ENCODE measurements at places on chromosomes 2 and 18.

- no peak for DNase-seq
These were observed 8.1 kb upstream of the ITPRIPL1 start for GRCh38 chr2:96316999-96317398.

- no peak for DNase-seq
These were observed 501.8 kb upstream of the PKDCC start for GRCh38 chr2:41546031-41546430.

DNA sequence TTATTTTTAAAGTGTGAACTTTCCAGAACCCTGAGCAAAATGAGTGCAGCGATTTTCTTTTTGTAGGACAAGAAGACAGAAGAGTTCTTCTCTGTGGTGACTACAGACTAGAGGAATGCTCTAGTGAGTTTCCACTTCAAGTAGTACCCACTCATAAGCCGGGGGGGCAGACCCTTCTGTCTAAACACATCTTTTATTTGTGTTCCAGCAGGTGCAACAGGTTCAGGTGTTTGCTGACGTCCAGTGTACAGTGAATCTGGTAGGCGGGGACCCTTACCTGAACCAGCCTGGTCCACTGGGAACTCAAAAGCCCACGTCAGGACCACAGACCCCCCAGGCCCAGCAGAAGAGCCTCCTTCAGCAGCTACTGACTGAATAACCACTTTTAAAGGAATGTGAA, 25.2 kb downstream of the PTRHD1 start:
- no peak for DNase-seq

DNA sequence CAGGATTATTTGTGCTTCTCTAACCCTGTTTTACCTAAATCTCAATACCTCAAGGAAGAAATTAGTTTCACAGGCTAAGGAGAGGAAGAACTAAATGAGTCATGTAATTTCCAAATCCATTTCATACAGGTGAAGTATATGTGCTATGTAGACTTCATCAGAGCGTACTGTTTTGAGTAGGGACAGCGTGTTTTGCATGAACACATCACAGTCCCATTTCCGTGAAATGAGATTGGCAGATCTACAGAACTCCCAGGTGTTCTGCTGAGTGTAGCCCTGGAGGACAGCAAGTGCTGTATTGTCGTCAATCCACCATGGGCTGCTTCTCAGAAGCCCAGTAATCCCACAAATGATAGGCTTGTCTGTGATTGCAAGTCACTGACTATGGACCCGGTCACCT, 97.7 kb downstream of the XRCC5 start:
- no peak for DNase-seq

- no peak for DNase-seq
These were observed 264.3 kb upstream of the RASGRP3 start for GRCh38 chr2:33212151-33212550.

GRCh38 chr2:218422403-218423086, 3.6 kb downstream of the VIL1 start:
- no peak for DNase-seq

DNA sequence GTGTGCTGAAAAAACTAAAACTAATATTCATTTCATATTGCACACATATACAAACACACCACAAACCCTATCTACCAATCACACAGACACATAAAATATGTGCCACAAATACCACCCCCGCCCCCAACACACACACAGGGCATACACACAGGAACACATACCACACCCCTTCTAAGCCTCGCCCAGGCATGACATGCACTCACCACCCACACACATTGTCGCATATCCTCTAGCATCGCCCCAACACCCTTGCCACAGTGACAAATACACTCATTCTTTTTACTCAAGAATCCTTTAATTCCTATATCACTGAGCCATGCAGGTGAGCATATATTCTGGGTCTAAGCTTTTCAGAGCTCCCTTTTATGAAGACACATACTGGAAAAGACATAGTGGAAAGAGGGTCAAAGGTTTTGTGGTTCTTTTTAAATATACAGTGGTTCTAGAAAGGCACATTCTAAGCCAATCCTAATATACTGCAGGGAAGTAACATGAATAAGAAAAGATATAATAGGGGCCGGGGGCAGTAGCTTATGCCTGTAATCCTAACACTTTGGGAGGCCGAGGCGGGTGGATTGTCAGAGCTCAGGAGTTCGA, 24.5 kb upstream of the LCLAT1 start:
- peak; percentile 67 for DNase-seq

DNA sequence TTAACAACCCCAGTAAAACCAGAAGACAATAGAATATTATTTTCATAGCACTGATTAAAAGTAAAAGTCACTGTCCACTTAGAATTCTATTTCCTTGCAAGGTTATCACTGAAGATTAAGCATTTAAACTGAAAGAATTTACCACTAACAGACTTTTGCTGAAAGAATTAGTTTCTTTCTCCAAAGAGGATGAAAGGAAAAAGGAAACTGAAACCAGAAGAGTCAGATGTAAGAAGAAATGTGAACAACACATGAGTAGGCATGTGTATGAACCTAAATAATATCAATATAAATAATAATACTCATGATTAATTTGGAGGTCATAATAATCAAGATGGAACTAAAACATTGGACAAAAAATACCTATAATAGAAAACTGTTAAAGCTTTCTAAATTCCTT, 82.4 kb upstream of the KLHL29 start:
- DNase-seq: no peak

GRCh38 chr2:122639711-122640110, 884.3 kb downstream of the TSN start:
- DNase-seq: no peak

DNA sequence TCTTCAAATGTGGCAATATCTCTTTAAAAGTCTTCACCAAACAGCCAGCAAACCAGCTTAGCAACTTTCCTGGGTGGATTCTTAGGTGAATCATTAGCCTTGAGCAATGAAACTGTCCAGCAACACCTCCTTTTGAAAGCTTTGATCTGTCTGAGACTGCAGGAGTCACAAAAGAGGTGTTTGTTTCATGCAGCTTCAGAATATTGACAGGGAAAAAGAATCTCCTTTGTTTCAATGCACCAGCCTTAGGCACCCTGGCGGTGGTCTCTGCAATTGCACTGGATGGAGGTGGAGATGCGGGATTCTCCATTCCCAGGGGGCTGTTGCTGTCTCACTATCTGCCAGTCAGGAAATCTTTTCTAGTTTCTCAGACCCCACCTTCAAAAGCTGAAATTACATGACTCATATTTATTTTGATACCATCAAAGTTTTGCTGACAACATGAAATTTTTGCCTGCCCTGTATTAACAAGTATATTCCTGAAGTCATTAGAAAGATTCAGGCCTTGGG, 76.0 kb upstream of the DSG1 start:
- no peak for DNase-seq

DNA sequence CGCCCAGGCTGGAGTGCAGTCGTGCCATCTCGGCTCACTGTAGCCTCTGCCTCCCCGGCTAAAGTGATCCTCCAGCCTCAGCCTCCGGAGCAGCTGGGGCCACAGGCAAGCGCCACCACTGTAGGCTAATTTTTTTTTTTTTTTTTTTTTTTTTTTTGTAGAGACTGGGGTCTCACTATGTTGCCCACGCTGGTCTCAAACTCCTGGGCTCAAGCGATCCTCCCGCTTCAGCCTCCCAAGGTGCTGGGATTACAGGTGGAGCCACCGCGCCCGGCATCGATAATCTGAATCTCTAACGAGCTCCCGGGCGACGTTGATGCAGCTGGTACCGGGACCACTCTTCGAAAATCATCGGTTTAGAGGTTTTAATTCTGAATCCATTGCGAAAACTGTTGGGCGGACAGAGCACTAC, 520 bp upstream of the CYP20A1 start:
- no peak for DNase-seq

- DNase-seq: no peak
These were observed 479.4 kb downstream of the METTL4 start for GRCh38 chr18:2091937-2092336.

- DNase-seq: no peak
These were observed 15.0 kb downstream of the RTTN start for GRCh38 chr18:70190529-70190928.

GRCh38 chr2:85199698-85200097, 66.5 kb downstream of the TCF7L1 start:
- no peak for DNase-seq

DNA sequence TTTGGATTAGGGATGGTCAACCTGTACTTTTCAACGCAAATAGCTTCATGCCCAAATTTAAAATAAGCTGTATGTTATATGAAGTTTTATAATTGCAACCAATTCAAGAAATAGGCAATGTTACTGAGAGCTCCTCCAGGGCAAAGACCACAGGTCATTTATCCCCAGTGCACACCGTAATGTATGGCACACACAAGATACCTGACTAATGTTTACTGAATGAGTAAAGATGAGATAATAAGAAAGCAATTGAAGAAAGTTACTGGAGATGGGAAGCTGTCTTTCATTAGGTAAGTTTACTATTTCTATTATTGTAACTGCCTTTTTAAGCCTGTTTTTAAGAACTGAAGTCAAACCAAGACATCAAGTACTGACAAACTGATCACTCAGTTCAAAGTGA, 184.5 kb upstream of the VRK2 start:
- DNase-seq: no peak

DNA sequence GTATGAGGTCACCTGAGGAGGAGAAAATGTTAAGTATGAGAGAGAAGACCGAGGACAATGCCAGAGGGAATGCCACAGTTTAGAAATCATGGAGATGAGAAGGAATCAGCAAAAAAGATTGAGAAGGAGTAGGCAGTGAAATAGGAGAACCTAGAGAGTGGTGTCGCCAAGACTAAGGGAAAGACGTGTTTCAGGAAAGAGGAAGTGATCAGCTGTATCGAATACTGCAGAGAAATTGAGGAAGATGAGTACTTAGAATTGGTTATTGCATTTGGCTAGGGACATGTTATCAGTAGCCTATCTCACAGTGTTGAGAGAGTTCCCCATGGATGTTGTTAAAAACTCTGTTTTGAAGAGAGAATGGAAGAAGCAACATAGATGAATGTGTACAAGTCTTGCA, 112.3 kb downstream of the GALNT1 start:
- peak; percentile 4 for DNase-seq

DNA sequence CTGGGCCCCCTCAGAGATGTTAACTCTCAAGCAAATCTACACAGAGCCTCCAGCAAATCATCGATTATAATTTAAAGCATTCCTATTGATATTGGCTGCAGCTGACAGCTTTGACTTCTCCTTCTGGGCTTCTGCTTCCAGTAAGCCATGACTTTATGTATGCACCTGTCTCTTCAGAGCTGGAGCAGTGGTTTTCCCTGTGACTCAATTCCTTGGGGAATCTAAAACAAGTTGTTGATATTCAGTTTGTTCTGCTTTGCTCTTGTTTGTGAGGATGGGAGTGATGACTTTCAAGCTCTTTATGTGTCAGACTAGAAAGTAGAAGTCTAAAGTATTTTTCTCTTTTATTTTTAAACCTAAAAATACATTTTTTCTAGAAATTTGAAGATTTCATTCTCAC, 45.1 kb upstream of the TNP1 start:
- DNase-seq: no peak

DNA sequence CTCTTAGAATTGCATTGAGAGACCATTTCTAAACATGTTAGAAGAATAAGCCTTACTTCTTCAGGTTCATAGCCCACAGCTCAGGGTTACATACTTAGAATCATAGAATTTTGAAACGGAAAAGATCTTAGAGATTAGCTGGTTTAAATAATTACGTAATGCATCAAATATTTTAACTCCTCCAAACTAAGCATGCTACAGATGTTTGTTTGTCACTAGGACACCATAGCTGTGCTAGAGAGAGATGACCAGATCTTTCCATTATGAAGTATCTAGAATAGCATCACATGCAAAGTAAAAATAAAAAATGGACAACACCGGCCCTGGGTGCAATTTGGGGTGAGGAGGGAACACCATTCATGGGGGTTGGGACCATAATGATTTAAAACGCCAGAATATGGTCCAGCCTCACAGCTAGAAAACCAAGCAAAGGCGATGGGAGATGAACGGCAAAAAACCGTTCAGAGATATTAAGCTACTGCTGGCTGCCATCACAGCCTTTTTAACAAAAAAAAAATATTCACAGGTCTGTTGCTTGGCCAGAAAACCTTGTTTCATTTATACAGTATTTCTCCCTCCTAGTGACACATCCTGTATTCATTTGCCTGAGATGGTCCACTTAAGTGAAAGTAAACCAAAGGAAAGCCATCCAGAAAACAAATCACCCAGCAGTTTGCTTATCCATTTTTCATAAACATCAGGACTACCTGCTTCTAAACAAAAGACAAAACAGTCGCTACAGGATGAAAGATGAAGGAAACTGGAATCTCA, 94.2 kb downstream of the EPHA4 start:
- no peak for DNase-seq

DNA sequence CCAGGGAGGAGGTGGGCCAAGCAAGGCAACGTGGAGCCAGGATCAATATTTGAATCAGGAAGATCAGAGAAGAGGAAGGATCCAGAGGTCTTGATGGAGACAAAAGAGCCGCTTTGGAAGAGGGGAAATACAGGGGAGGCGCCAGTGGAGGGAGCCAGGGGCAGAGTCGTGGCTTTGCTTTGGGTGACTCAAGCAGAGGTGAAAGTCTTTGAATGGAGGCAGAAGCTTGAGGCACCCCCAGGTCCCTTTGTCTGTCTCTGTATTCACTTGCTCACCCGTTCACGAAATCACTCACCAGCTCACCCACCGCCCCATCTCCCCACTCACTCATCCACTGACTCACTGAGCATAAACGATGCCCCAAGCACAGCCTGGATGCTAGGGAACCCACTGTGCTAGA, 134.1 kb downstream of the ACOXL start:
- no peak for DNase-seq

GRCh38 chr2:203177361-203177760, 61.5 kb upstream of the CYP20A1 start:
- DNase-seq: no peak

- DNase-seq: no peak
These were observed 4.6 kb upstream of the SDC1 start for GRCh38 chr2:20229322-20230113.

GRCh38 chr2:227363756-227364155, 15.3 kb downstream of the TM4SF20 start:
- peak; percentile 32 for DNase-seq

DNA sequence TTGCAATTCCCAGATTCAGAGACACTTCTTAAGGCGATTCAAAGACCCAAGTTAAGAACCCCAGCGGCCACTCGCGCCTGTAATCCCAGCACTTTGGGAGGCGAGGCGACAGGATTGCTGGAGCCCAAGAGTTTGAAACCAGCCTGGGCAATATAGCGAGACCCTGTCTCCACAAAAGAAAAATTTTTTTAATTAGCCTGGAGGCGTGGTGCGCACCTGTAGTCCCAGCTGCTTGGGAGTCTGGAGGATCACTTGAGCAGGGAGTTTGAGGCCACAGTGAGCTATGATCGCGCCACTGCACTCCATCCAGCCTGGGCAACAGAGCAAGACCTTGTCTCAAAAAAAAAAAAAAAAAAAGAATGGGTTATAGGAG, 585 bp upstream of the ANAPC1 start:
- DNase-seq: no peak

- DNase-seq: no peak
These were observed 45.6 kb downstream of the INPP4A start for GRCh38 chr2:98489971-98490962.

GRCh38 chr2:183995632-183996031, 602.7 kb upstream of the ZNF804A start:
- no peak for DNase-seq

Data from inflammatory macrophage (primary cell).